Panc1 (cell line): ENCODE measurements at places on chromosomes 2 and 18.

DNA sequence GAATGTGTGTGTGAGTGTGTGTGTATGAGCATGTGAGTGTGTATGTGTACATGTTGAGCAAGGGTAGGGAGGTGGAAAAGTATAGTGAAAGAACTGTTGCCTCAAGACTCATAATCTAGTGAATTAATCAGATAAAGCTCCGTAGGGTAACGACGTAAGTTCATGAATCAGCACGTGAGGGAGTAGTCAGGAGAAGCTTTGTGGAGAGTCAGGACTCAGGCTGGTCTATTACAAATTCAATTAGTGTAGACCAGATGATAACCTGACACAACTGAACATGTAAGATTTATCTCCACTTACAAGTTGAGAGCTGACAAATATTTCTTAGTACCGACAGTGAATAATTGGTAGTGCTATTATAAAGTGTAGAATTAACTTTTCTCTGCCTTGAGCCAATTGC, 194.5 kb downstream of the RAD51AP2 start:
- DNase-seq = no peak

DNA sequence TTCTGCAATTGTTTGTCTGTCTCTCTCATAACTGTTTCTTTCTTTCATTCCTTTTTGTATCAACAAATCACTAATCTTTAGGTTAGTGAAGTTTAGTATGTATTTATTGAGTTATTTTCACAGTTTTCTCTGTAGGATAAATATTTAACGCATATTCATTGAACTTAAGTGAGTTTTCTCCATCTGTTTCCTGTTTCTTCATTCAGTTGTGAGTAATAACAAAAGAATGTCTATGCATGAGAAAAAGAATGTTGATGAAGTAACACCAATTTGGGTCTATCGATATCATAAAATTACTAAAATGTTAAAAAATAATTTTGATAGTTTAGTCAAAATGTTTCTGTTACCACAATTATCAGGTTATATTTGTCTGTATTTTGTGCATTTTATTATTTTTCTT, 948.0 kb downstream of the DSC3 start:
- no peak for DNase-seq

DNA sequence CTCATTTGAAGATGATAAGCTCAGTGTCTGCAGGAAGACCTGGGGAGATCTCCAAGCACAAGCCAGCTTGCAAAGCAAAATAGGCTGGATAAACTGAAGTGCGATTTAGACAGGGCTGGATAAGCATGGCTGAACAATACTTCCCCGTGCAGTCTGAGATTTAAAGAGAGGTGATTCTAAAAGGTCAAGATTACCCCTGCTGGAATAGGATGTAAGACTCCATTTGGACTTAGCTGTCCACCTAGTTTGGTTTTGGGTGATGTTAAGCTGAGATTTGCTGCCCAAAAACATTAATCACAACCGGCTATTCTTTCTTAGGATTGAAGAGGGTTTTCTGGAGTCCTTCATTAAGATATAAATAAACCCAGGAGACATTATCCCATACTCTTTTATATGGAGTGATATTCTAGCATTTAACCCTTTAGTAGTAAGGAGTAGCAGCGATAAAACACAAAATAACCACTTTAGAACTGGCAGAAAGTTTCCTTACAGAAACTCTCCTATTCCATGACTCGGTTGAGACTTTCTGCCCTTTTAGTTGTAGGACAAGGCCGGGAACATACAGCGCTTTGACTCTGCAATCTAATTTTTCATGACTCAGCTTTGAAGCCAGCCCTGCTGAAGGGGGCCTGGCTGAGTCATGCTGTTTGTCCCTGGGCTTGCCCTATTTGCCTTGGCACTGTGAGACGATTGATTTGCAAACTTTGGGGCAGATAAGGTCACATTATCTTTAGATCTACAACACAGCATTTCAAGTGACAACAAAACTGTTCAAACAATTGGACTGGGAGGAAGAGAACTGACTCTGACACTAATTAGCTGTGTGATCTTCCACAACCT, 238.2 kb downstream of the GCA start:
- no peak for DNase-seq

- no peak for DNase-seq
Observed at GRCh38 chr2:149652526-149652925, 65.0 kb upstream of the MMADHC start.

DNA sequence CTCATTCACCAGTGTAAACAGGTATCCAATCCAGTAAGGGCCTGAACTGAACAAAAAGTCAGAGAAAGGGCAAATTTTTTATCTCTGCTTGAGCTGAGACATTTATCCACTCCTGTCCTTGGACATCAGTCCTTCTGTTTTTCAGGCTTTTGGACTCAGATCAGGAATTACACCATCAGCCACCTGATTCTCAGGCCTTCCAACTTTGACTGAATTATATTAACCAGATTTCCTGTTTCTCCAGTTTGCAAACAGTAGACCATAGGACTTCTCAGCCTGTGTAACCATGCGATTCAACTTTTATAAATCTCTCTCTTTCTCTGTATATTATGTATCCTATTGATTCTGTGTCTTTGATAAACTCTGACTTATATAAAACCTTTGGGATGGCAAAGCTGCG, 289.3 kb upstream of the CDH2 start:
- DNase-seq = no peak

GRCh38 chr2:45649462-45649857, 2.0 kb upstream of the PRKCE start:
- no peak for DNase-seq

- DNase-seq = no peak
Observed at GRCh38 chr2:1680222-1681016, 63.9 kb downstream of the PXDN start.

DNA sequence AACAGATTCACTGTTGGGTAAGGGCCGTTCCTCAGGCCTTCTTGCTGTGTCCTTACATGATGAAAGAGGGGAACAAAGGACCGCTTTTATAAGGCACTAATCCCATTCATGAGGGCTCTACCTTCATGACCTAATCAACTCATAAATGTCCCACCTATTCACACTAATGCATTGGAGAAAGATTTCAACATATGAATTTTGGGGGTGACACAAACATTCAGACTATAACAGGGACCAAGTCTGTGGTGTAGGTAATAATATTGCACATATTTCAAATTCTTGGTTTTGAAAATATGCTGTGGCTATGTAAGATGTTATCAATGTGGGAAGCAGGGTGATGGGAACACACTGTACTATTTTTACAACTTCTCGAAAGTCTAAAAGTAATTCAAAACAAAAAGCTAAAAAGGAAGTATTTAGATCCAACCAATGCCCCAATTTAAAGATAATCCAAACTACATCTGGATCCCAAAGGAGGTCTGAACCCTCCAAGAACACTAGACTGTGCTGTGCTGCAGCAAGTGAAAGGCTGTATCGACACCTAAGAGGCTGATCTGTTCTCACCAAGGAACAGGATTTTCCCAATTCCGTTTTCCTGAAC, 82.4 kb upstream of the TGIF1 start:
- no peak for DNase-seq

DNA sequence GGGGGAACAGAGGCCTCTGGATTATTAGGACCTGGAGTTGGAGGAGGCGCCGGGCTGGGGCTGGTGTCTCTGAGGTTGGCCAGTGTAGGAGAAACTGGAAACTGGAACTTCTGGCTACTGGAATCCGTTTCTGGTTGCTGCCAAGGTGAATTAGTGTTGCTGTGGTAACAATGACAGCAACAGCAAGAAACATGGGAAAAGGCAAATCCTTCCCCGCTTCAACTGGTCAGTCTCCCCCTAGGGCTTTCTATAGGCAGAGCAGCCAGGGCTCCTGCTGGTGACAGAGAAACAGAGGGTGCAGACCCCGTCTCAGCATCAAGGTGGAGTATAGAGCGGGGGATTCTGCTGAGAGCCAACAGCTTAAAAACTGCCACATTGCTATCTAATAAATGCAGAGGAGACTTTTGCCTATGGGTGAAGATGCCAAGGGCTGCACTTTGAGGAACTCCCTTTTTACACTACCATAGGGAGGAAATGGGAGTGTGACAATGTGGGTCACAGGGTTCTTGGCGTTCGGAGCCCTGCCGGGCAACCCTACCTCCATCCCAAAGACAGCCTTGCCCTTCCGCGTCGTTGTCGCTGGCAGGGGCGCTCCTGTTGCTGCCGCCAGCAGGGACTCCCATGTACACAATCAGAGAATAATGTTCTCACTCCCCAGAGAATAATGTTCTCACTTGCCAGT, 81.4 kb upstream of the CABLES1 start:
- DNase-seq = no peak

GRCh38 chr2:176251928-176252327, 17.3 kb upstream of the MTX2 start:
- DNase-seq = no peak

GRCh38 chr2:65358678-65359400, 73.6 kb downstream of the SPRED2 start:
- DNase-seq = no peak
